Stimulated activated CD8-positive, alpha-beta memory T cell treated with anti-CD3 and anti-CD28 coated beads, Interleukin-12 subunit alpha, Interleukin-12 subunit beta, amount 100 ng/mL, for 1 hour (primary cell): ENCODE measurements at places on chromosomes 7 and 10.

DNA sequence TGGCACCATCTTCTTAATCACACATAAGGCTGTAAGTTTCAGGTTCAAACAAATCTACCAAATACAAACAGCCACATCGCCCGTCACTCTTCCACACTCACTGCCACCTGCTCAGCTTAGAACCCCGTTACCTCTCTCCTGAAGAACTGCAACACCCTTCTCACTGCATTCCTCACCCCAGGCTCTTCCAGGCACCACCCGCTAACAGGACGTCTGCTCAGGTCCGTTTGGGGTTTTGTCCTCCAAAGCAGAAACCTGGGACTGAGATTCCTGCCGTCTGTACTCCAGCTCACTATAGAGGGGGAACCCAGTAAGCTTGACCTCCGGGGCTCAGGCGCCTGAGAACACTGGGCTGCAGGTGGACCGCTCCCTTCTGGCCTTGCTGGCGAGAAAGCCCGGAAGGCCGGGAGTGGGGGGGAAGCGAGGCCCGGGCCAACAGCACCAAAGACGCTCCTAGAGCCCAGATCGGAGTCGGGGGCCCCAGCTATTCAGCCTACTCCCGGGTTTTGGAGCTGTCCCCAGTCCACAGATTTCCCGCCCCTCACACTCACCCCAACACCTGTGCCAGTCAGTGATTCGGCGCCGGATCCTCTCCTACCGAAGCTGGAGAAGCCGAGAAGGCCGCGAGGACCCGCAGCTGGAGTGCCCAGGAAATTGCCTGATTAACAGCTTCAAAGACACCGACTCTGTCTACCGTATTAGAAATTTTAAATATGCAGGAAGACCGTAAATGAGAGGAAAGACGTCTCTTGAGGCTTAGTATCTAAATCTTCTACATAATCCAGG lies at the start of gene AP3M1:
AP3M1 (minus strand) TSS at position 625 of the 786 bp plus-strand sequence. CDS start 12,449 bp downstream, outside the sequence.
- DNase-seq, result peak; percentile 68

GRCh38 chr10:62554632-62555199 lies 180.5 kb downstream of the ZNF365 start:
- DNase-seq, result no peak

GRCh38 chr7:44261240-44261639 lies 60.5 kb downstream of the YKT6 start:
- no peak for DNase-seq

GRCh38 chr7:42315103-42315502 lies 78.1 kb upstream of the GLI3 start:
- no peak for DNase-seq

DNA sequence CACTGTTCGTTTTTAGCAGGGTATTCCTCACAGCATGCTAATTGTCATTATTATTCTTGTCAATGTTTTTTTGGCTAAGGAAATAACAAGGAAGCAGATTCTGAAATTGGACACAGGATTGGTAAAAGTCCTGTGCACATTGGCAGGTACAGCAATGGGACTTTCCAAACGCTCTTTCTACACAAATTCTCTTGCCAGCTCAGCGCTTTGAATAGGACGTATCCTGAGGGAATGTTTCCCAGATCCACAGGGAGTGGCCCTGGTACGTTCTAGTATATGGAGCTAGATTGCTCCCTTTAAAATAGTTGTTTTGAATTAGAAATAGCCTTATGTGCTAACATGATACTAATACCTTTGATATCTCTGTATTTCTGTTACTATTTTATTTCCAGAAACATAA lies 82.8 kb upstream of the GRB10 start:
- DNase-seq, result no peak

GRCh38 chr7:73707045-73707631 lies 12.3 kb downstream of the STX1A start:
- no peak for DNase-seq

- no peak for DNase-seq
Measured at GRCh38 chr7:75885036-75885435, 6.2 kb downstream of the RHBDD2 start.

DNA sequence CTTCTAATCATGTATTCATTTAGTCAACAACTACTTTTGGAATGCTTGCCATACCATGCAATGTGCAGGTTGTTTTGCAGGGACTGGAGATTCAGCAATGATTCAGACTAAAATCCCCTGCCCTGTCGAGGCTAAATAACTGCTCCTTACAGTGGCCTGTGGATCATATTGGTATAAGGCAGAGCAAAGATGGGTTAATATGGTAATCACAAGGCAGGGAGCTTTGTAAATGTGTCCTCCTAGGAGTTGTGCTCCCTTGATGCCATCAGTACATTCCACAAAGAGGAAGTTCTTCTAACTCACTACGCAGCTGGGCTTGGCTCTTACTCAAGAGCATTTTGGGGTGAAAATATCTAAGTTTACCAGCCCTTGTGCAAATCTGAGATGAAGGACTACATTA lies 614 bp upstream of the IFIT2 start:
- DNase-seq, result no peak

DNA sequence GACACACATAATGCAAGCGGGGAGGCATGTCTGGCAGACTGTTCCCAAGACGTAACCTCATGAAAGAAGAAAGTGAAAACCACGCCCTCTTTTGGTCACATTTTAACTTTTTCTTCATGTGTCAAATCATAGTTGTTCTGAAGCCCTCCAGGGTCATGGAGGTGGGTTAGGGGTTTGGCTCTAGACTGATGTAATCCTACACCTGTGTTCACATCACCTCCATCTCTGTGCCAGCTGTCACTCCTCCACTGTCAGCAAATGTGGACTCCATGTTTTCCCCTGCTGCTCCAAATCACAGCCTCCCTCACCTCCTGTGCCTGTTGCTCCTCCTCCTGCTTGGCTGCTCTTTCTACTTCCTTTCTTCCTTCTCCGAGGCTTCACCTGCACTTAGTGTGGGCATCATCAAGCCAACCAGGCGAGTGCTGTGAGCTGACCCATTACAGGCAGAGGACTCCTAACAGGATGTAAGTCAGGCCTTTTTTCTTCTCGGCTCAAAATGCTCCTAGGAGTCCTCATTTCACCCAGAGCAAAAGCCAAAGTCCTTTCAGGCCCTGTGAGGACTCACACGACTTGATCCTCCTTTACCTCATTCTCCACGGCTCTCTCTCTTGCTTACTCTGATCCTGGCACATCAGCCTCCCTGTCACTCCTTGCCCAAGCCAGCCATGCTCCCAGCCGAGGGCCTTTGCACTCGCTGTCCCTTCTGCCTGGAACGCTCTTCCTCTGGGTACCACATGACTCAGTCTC lies 66.4 kb upstream of the IFRD1 start:
- DNase-seq, result no peak

- DNase-seq, result no peak
Measured at GRCh38 chr7:48158404-48158803, 12.9 kb upstream of the ABCA13 start.

DNA sequence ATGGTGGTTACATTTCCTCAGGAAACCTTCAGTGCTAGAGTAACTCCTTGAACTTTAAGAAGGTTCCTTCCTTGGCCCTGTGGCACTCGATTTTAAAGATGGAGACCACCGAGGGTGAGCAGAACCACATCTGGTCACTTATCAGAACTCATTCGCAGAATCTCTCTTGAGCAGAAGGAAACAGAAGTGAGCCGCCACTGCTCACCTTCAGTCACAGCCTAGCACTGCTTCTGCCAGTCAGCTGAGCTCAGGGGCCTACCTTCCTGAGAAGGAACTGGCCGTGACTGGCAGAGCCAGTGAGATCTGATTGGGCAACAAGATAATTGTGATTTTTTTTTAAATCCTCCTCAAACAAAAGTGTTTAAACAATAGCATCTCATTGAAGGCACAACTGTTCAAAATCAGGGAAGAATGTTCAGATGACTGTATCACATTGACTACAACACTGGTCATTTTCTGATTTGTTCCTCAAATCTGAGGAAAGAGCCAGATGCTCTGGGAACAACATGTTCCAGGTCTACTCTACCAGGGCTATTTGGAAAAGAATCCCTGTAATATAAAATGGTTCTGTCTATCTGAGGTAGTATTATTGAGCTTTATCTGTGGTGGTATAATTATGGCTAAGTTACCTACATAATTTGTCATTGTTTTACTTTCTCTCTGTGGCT lies 2.7 kb upstream of the SYPL1 start:
- DNase-seq, result no peak

DNA sequence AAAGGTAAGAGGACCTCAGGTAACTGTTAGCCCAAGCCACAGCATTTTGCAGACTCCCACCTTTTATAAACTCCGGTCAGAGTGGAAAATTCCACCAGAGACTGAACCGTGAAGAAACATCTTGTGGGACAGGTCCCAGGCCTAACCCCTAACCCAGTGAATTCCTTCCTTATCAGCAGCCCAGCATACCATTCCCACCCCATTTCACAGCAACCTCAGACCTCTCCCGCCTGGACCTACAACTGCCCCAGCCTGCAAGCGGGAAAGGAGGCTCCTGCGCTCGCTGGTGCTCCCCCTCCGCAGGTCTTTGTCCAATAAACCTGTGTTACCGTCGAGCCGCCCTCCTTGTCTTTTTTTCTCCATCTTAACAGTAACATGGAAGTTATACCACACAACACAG lies 736.6 kb downstream of the MAGI2 start:
- no peak for DNase-seq

GRCh38 chr10:114038819-114039218 lies 4.8 kb upstream of the ADRB1 start:
- DNase-seq, result no peak

DNA sequence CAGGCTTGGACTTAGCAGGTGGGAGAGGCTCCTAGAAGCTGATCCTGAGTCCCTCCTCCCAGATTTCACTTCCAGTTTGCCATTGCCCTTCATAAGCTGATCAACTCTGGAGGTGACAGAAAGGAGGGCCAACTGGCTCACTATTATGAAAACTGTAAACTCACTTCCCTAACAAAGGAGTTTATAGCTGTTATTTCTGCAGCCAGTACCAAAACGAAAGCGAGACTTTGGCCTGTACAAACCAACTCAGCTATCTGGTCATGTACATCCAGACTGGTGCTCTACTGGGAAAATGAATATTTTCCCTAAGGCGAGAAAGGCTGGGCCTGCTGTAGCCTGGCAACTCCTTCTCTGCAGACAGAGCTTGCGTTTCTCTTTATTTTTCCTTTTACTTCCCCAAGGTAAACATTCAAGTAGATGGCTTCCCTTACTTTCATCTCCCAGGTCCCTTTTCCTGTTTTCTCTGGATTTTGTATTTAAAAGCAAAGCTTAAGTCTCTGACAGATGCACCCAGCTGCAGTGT lies 54.7 kb downstream of the GALNT17 start:
- no peak for DNase-seq

- no peak for DNase-seq
Measured at GRCh38 chr7:78296644-78297371, 498.2 kb downstream of the PHTF2 start.

- DNase-seq, result no peak
Measured at GRCh38 chr10:688312-689120, 952 bp downstream of the DIP2C start.

DNA sequence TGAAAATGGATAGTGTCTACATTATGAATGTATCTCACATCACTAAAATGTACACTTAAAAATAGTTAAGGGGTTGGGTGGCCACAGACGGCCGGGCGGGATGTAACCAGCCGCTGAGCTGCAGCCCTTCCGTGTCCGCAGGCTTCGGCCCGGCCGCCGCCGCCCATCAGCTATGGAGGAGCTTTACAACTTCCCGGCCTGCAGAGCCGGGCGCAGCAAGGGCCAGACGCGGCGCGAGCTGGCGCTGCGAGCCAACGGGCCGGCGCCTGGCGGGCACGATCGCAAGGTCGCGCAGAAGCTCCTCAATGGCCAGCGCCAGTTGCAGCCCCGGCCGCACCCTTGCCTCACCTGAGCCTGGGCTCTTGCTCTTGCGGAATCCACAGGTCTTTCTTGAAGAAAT lies 69.1 kb downstream of the KMT2C start:
- DNase-seq, result no peak

DNA sequence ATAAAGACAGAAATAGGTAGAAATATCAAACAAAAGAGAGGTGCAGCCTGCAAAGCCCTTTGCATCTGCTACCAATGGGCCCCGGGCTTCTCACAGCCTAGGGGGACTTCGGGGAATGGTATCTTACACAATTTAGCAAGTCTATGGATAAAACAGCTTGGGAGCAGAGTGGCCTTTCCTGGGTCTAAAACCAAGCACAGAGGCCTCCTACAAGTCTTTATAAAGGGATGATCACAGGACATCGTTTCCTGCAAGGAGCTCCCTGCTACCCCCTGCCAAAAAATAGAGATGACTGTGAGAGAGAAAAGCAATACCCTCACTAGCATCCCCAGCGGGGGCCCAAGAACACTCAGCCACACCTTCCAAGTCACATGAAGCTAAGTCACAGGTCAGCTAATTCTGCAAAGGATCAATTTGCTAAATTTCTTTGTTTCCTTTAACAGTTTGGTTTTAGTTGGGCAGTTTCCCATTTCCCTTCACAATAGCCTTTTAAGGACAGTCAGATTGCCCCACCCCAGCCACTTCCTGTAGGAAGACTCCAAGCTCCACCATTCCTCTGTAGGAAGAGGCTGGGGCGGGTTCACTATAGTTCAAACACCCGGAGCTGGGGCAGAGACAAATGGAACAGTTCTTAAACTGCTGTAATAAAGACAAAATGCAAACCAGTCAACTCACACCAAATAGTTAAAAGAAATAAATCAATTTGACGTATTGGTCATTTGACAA lies 105.5 kb downstream of the SLIT1 start:
- DNase-seq, result no peak

- DNase-seq, result no peak
Measured at GRCh38 chr10:49113741-49114141, 1.6 kb downstream of the VSTM4 start.

DNA sequence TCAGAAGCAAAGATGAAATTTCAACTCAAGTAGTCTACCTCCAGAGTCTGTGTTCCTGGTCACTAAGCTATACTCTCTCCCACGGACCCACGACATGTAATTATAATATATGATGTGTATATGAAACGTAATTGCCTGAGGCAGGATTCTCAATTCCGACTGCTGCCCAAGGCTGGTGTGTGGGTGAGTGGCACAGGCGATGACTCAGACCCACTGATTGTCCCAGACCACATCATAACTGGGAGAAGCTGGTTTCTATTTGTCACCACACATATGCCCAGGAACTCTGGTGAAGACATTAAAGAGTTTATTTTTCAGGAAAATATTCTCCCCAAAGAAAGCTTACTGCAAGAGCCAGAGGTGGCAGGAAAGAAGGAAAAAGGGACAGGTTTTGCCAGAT lies 219.3 kb downstream of the JAZF1 start:
- no peak for DNase-seq

- DNase-seq, result no peak
Measured at GRCh38 chr10:48613016-48613415, 8.1 kb upstream of the ARHGAP22 start.

- no peak for DNase-seq
Measured at GRCh38 chr7:104552102-104552501, 223.7 kb downstream of the LHFPL3 start.

DNA sequence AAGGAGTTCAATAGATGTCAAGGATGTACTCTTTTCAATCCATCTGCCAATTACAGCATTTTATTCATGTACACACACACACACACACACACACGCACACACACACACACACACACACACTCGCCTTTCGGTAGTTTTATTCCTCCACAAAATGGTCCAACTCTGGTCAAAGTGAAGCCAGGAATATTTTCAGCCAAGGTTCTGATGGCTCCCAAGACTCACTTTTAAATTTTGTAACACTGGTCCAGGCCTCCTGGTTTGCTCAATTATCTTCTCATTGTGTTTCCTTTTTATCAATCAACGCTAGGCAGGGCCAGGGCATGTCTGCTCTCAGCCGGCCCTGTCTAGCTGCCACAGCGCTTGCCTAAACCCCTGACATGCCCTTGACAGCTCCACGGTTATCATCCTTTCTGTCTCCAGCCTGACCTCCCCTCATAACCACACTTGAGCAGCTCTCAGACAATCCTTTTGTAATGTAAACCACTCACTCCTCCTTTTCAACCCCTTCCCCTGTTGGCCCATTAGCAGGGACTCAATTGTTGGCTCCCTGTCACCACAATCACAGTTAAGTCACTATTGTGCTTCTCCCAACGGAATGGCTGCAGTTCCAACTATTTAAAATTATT lies 115.1 kb downstream of the ICA1 start:
- DNase-seq, result no peak
